AG10803 (cell line): ENCODE measurements at places on chromosomes 7 and 10.

DNA sequence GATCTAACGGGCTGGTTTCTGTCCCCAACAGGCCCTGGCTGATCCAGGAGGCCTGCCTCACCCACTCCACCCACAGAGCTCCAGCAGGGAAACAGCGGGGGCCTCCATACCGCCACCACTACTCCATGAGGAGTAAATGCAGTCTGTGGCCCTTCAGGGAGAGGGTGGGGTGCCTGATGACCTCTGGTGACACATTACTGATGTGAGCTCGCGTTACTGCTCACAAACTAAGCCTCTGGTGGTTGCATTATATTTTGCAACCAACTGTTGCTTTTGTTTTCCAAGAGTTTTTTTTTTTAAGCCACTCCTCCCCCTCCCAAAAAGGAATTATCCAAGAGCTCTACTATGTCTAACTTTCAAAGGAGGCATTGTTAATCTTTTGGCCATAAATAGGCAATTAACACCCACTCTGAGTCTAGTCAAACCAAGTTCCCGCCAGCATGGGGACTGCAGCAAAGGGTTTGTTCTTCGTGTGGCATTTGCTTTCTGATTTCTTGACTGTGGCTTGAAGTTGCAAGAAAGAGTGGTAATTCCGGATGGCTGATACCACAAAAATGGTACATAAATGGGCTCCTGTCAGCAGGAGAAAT, 72.6 kb downstream of the FAM53B start:
- peak; percentile 54 for DNase-seq

DNA sequence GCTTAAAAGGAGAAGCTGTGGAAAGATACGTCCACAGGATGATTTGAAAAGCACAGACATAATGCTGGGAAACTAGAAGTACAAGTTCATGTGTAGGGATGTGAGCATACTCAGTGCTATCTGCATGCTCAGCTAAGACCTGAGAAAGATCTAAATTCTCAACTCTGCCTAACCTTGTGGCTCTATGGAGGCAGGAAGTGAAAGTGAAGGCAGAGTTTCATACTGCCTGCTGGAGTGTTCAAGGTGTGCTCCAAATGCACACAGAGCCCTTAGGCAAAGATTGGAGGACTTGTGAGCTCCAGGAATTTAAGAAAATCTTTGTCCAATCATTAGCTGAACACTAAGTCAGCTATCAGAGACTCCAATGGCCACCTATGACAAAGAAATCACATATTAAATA, 190.9 kb downstream of the RNLS start:
- DNase-seq = no peak

DNA sequence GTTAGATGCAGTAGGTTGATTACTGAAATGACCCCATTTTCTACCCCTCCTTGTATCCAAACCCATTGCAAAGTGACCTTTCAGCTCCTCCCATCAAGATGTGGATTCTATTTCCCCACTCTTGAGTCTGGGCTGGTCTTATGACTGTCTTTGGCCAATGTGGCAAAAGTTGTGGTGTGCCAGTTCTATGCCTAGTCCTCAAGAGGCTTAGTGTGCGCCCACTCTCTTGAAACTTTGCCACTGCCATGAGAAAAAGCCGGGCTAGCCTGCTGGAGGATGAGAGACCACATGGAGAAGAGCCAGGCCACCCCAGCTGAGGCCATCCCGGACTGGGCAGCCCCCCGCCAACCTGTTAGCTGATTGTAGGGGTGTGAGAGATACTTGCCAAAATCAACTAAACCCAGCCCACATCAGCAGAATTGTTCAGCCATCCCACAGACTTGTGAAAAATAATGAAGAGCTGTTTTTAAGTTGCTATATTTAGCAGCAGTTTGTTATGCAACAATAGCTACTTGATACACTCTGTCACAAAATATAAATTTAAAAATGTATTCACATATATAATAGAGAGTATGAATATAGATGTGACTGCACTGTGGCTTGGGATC, 131.0 kb upstream of the PALS2 start:
- DNase-seq = no peak

GRCh38 chr10:70158113-70158512, 11.6 kb upstream of the TYSND1 start:
- DNase-seq = peak; percentile 6

GRCh38 chr7:155950898-155951553, 138.8 kb upstream of the SHH start:
- no peak for DNase-seq

DNA sequence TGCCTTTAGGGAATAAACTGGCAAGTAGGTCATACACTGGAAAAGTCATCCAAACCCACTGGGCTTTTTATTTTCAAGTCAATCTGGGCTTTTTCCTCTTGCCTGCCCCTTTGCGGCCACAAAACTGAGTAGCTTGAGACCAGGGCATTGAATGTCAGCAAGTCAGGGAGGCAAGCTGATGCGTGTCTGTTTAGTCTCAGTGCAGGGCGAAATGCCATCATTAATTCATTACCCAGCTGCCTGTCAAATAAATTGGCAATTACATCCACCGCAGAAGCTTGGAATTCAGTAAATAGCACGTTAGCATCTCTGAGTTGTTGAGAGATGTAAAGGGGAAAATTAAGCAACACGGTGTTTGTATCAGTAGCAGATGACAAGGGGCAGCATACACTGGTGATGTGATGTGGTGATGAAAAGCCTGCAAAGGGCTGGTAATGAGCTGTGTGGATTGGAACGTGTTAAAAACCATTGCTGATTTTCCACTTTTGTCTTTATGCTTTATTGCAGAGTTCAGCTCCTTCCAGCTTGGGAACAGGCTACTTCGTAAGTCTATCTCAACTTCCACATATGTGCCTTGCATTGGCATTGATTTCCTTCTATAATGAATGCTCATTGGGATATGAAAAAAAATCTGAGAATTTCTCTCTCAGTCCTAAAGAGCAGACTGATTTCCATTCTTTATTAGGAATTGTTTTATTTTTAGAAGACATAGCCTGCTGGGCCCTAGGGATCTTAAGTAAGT, 535.9 kb downstream of the AUTS2 start:
- peak; percentile 87 for DNase-seq

GRCh38 chr10:6299743-6300105, 97.0 kb downstream of the PFKFB3 start:
- DNase-seq = no peak

GRCh38 chr10:18449611-18450026, 201.8 kb downstream of the NSUN6 start:
- no peak for DNase-seq

- no peak for DNase-seq
Measured at GRCh38 chr7:26959290-26959689, 94.9 kb upstream of the SKAP2 start.

DNA sequence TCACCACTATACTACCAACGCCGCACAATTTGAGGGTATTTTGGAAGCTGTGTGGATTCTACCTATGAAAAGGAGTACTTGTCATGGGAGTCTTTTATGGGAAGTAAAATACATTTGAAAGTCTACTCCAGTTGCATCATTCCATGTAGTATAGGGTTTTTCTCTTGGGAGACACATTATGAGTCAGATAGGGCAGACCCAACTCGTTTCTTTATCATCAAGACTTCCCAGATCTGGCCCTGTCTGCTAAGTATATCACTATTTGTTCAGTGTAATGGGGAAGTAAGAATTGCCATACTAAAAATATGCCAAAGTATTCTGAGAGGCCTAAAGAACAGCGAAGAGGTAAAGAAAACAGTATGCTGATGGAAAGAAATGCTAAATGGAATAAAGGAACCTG, 144.2 kb downstream of the SPAG6 start:
- no peak for DNase-seq

DNA sequence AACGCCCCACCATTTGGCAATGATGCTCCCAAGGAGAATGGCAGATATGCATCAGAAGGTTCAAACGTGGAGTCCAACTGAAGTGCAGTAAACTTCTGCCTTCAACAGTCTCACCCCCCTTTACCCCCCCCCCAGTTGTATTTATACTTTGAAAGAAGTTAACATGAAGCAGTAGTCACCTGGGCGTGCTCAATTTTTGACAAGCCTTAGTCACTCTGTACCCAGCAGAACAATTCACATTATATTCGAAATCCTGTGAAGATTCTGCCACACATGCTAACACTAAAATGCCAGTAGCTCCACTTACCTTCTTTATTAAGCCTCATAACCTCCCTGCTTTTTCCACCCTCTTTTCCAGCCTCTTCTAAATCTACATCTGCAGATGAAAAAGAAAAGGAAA, 894 bp downstream of the ATXN7L1 start:
- no peak for DNase-seq

- DNase-seq = no peak
Measured at GRCh38 chr7:126840869-126841268, 411.9 kb downstream of the GRM8 start.

DNA sequence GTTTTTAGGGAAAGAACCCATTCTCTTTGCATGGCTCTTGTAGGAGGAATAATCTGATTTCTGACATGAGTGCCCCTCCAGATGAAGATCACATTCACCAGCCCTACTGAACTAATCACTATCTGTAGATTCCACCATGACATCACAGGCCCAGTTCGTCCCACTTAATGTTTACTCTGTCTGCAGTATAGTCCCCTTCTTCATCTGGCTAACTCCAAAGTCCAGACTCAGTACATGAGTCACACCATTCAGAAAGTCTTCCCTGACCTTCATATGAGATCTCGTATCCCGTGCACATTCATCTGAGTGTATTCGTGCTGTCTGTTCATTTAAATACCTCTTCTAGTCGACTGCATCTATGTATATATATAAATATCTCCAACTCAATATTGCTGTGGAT, 366.5 kb upstream of the AKR1E2 start:
- no peak for DNase-seq

- DNase-seq = peak; percentile 87
Measured at GRCh38 chr7:94266238-94266644, 128.5 kb upstream of the COL1A2 start.

GRCh38 chr7:141587304-141587703, 36.1 kb downstream of the AGK start:
- no peak for DNase-seq

GRCh38 chr10:61975391-61975932, 74.0 kb downstream of the ARID5B start:
- DNase-seq = peak; percentile 85

DNA sequence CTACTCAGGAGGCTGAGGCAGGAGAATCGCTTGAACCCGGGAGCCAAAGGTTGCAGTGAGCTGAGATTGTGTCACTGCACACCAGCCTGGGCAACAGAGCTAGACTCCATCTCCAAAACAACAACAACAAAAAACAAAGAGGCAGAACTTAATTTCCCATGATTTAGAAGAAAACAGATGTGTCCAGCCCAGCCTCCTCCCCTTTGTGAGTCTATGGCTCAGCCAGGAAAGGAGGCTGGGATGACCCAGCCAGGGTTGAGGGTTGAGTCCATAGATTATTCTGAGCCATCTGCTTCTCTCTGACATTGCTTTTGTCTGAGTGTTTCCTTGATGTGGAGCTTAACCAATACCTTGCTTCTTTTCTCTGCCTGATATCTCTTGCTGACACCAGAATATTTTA, 994.1 kb downstream of the TYW1 start:
- DNase-seq = no peak

- DNase-seq = no peak
Measured at GRCh38 chr10:61169294-61169693, 225.3 kb upstream of the RHOBTB1 start.

- DNase-seq = peak; percentile 23
Measured at GRCh38 chr10:50577681-50578350, 45.9 kb downstream of the SGMS1 start.

- DNase-seq = no peak
Measured at GRCh38 chr7:131924857-131925256, 368.4 kb upstream of the PODXL start.

- DNase-seq = peak; percentile 99
Measured at GRCh38 chr10:7610651-7611389, 55.9 kb downstream of the ITIH5 start.

GRCh38 chr10:45460235-45460878, 86.3 kb downstream of the ALOX5 start:
- no peak for DNase-seq

DNA sequence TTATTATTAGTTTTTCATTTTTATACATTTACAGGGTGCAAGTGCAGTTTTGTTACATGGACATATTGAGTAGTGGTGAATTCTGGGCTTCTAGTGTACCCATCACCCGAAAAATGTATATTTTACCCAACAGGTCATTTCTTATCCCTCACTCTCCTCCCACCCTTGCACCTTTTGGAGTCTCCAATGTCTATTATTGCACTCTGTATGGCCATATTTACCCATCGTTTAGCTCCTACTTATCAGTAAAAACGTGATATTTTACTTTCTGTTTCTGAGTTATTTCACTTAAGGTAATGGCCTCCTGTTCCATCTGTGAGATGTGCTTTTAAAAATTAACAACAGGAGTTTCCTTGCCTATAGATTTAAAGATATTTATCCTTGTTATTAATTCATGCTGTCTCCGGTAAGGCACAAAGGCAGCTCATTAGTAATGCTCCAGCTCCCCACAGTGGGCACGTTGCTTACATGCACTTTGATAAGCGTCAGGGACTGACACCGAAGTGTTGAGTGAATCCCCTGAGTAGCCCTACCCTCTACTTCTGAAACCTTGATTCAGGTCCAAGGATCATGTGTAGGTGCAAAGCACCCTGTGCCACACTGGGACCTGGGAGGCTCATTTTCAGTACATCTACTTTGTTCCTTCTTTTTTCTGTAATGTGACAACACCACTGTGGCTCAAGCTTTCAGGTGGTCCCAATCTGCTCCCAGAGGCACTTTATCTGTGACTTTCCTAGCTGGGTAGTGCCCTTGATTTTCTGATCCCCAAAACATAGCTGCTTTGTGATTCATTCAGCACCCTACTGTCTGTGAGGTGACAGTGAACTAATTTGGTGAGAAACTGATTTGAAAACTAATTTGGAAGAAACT, 27.3 kb downstream of the HYAL4 start:
- peak; percentile 28 for DNase-seq

DNA sequence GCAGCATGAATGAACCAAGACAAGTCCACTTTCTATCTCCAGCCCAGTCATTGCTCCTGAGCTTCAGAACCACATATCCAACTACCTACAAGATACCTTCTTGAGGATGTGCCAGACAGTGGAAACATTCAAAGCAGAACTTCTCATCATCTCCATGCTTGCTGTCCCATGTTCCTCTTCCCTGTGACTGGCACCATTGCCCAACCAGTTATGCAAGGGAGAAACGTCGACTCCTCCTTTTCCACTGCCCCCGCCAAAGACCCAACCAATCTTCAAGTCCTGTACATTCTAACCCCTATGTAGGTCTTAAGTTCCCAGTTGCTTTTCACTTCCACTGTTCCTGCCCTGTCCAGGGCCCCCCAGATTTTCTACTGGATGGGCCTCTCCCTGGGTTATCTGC, 225.7 kb downstream of the RPS24 start:
- DNase-seq = no peak

DNA sequence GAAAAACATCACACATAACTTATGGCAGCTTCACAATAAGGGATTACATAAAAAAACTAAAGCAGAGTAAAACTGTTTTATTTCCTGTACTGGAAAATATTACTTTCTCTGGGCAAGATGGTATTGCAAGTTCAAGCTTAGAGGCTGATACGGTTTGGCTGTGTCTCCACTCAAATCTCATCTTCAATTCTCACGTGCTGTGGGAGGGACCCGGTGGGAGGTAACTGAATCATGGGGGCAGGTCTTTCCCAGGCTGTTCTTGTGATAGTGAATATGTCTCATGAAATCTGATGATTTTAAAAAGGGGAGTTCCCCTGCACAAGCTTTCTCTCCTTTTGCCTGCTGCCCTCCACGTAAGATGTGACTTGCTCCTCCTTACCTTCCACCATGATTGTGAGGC, 5.1 kb upstream of the LRRC27 start:
- DNase-seq = no peak

GRCh38 chr7:29202651-29203069, 8.1 kb downstream of the CHN2 start:
- DNase-seq = no peak

GRCh38 chr7:69162326-69162725, 435.9 kb upstream of the AUTS2 start:
- no peak for DNase-seq
